ENCODE measurements at places on chromosomes 16 and 17.
A peak's percentile ranks its signal among the peaks of the same experiment; 100 is the strongest.

GRCh38 chr16:57675741-57676551 lies 7.8 kb downstream of the ADGRG3 start:
- no peak for DNase-seq

DNA sequence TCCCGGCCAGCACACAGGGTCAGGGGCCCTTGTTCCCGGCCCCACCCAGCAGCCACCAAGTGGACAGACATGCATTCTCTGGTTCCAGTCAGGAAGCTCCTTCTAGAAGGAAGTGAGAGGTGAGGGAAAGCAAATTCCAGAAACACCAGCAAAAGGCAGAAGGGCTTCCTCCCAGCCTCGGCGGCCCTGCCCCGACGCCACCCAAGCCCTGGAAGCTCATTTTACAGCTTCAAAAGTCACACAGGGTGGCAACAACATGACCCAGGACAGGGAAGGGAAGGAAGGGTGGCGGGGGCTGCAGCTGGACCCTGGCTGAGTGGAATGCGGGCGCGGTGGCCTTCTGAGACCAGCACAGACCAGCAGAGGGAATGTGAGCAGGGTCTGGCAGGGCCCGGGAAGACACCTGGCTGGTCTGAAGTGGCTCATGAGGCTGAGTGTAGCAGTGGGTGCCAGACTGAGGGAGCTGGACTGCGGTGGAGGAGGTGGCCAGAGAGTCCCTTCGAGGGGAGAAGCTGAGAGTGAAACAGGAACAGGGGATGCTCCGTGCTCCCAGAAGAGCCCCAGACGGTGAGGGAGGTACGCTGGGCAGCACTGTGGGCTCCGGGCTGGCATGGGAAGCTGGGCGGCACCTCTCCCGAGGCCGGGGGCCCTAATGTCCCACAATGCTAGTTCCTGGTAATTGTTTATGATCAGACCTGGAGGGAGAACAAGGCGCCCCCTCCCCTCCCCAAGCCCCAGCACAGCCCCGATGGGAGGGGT lies 1.9 kb upstream of the UNC13D start:
- no peak for DNase-seq

GRCh38 chr16:30741461-30741914 lies 6.7 kb upstream of the PHKG2 start:
- DNase-seq = no peak

DNA sequence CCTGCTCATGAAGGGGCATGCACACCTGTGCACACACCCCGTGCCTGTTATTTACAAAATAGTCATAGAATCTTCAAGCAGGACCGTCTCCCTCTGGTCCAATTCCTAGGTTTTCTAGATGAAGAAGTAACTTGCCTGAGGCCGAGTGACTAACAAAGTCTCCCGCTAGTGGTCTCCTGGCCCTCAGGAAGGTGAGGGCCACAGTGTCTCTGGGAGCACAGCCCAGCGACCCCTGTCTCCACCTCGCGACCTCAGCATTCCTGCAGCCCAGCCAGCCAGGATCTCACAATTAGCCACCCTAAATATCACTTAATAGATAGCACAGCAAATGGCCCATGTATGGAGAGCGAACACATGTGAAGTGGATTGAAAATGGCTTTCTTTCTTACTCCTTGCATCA lies 30.5 kb upstream of the CACNG1 start:
- no peak for DNase-seq

DNA sequence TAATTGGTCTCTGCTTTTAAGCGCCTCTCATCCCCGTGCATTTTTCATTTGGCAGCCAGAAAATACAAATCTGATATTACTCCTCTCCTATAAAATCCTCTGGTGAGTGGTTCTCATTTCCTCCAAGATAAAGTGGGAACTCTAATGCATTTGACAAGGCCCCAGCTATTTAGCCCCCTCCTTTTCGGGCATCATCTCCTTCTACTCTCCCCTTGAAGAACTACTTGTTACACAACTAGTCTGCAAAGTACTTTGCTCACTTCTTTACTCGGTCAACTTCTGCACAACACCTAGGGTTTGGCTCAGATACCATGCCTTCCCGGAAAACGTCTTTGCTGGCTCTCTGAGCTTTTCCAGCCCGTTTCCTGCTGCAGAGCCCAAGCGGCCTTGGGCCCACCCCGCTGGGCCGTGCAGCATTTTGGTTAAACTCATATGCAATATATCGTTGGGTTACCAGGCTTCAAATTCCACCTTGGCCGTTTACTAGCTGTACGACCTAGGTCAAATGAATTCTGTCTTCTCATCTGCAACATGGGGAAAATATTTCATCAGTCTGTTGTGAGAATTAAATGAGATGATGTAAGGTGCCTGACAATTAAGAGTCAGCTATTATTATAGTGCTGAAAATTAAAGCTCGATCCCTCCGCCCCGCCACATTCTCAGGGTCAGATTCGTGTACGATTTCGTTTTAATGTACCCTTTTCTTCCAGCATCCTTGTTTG lies 883 bp upstream of the TAF15 start:
- no peak for DNase-seq

GRCh38 chr16:30780021-30780420 lies 7.0 kb downstream of the ZNF629 start:
- no peak for DNase-seq

- DNase-seq = no peak
These were observed 27.1 kb upstream of the JPH3 start for GRCh38 chr16:87575027-87575804.

GRCh38 chr17:68255731-68256538 lies 8.1 kb downstream of the AMZ2 start:
- no peak for DNase-seq

DNA sequence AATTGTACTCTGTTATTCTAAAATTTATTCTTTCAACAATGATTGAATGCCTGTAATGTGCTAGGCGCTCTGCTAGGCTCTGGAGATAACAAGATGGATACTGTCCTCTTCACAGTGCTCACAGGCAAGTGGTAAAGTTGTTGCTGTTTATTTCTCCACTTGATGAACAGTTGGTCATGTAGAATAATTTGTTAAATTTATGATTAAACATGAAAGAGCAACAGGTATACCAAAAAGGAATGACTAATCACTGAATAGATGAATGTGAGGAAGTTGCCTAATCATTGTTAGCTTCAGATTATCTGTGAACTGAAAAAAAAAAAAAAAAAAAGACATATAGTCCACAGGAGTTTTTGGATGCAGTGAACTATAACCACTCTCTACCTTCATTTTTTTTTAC lies 62.3 kb downstream of the NFATC3 start:
- no peak for DNase-seq

GRCh38 chr17:34437188-34437587 lies 74.2 kb upstream of the CCL1 start:
- DNase-seq = no peak

DNA sequence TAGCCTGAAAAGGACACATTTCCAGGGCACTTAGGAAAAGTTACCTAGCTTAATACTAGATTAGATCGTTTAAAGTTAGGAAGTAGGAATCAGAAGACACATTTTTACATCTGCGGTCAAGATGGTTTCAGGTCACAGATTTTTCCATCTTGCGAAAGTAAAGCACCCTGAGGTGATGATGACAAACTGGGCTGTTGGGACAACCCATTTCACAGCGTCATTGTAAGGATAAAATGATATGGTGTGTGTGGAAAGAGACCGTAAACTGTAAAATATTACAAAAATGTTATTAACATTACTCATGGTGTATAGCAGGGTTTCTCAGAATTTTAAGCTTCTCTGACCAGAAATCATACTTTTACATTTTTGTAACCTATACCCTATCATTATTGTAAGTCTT lies 10.1 kb upstream of the MAP2K6 start:
- DNase-seq = no peak

- no peak for DNase-seq
These were observed 6.3 kb downstream of the SLC6A2 start for GRCh38 chr16:55661941-55662643.

DNA sequence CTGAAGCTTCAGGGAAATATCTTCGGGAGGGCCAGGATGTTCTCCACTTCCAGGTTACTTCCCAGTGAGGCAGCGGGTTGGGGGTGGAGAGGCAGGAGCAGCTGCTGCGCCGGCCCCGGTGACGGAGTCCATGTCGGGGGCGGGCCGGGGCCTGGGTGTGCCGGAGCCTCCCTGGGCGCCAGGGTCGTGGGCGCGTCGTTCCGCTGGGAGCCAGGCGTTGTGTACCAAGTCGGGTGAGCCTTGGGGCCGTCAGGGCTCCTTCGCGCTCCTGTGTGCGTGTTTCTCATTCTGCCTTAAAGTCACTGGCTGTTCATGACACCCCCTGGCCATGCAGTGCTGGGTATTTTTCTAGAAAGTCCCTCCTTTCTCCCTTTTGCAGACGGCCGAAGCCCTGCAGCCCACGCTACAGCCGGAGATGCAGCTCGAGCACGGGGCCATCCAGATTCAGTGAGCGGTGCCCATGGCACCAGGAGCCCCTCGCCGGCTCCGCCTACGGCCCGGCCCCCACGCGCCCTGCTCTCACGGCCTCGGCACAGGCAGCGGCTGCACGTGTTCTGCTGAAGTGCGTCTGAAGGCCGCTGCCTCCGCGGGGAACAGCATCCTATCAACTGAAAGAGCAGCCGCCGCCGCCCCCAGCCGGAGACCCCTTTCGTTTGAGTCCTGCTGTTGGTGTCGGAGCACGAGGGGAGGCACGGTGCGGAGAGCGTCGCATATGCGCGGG lies 125.1 kb downstream of the BANP start:
- no peak for DNase-seq

DNA sequence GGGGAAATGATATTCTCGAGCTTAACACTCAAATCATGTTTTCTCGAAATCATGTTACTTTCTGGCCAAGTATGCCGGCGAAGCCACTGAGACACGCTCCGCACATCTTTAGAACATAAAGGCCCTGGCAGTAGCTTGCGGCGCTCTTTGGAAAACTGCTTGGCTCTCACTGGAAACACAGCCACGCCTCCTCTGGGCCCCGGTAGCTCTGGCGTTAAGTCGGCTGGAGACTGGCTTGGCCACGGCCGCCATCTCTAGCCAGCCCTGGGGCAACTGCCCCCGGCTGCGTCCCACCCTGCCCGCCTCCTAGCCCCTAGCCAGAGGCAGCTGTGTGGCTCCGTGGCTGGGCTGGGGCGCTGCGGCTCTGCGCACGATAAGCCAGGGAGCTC lies 9.2 kb upstream of the BAIAP2 start:
- no peak for DNase-seq

- DNase-seq = no peak
These were observed at the start of gene CDH11 for GRCh38 chr16:65121870-65122723. Gene CDH11, minus strand, starts transcription at chr16:65122063. Its CDS starts 117,194 bp downstream, at chr16:65004869.

DNA sequence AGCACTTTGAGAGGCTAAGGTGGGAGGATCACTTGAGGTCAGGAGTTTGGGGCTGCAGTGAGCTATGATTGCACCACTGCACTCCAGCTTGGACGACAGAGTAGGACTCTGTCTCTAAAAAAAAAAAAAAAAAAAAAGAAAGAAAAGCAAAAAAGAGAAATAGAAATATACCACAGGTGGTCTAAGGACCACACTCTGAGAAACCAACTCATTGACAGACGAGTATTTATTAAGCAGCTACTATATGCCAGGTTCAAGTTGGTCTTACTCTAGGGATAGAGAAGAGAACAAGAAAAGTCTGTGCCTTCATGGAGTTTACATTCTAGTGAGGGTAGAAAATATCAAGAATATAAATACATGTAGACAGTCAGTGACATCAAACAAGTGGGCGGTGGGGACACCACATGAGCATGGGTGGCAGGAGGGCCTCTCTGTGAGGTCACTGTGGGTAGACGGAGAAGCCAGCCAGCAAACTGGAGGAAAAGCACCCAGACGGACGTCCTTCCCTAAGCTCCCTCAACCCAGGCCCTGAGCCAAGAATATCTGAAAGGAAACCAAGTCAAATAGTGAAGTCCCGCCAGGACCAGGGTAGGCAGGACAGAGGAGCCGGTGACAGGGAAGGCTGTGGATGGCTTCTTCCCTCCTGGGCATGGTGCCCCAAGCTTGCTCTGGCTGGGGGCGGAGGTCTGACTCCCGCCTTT lies 4.7 kb downstream of the CDIPT start:
- DNase-seq = no peak

DNA sequence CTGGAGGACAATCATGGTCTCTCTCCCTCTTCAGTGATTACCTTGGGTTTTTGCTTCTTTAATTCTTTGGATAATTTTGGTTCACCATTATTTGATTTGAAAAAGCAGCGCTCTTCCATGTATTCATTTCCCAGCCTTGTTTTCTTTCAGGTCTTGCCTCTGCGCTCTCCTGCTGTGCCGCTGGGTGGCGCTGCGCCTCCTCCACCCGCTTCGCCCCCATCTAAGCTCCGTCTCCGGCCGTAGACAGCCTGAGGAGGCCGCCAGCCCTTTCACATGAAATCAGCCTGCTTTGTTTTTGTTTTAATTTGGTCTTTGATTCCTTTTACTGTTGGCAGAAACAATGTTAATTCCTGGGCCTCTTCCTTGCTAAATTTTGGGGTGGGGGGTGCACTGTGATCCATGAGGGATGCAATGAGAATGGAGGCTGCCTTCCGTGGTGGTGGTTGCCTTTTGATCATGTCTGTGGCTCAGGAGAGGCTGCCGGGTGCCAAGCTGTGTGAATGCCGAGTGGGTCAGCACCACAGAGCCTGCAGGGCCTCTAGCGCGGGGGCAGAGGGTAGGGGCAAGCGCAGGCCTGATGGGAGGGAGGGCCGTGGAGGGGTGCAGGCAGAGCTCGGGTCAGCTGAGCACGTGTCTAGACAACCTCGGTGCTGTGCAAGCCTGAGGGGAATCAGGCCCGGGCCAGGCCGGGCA lies 64.1 kb downstream of the PLD6 start:
- DNase-seq = no peak

- no peak for DNase-seq
These were observed 10.7 kb upstream of the RNF222 start for GRCh38 chr17:8408371-8408770.

- peak; percentile 9 for DNase-seq
These were observed 157.0 kb downstream of the CPPED1 start for GRCh38 chr16:12646490-12647274.

DNA sequence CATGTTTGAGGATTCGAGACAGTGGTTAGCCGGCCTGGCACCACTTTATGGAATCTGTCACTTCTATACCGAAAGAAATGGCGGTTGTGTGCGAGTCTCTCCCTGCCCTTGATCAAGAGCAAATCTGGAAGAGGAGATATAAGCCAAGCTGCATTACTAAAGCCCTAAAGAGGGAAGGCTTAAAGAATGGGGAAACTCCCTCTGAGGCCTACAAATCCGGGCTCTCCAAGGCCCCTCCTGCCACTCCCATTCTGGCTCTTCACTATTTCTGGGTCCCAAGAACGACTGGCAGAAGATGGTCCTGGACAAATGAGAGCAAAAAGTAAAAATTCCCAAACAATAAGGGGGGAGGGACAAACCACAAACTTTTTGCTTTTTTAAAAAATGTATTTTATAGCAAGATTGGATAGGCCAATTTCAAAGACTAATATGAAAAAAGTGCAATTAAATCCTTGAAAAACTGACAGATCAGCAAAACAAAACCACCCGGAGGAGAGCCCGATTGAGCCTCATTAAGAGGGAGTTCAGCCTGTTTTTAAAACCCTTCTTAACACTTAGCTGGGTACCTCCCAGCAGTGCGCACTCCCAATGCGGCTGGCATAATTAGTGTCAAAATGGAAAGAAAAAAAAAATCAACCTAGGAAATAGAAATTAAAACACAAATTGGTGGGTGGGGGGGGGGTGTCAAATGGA lies 193.5 kb downstream of the ZFHX3 start:
- no peak for DNase-seq

- DNase-seq = peak; percentile 41
These were observed 90.8 kb upstream of the TOB1 start for GRCh38 chr17:50956750-50957523.
